Caudate nucleus (tissue), 63 donors: ENCODE measurements at places on chromosomes 13 and 19.

GRCh38 chr13:48908381-48909055 is 67.2 kb upstream of the FNDC3A start:
- DNase-seq, result no peak

GRCh38 chr13:21328201-21328600 is 130.9 kb downstream of the ZDHHC20 start:
- no peak for DNase-seq

- no peak for DNase-seq
These were observed 987.9 kb downstream of the OLFM4 start for GRCh38 chr13:54016542-54016941.

- DNase-seq, result no peak
These were observed 548.5 kb upstream of the KLF12 start for GRCh38 chr13:74682746-74683145.

- no peak for DNase-seq
These were observed 13.2 kb upstream of the URI1 start for GRCh38 chr19:29928831-29929230.

DNA sequence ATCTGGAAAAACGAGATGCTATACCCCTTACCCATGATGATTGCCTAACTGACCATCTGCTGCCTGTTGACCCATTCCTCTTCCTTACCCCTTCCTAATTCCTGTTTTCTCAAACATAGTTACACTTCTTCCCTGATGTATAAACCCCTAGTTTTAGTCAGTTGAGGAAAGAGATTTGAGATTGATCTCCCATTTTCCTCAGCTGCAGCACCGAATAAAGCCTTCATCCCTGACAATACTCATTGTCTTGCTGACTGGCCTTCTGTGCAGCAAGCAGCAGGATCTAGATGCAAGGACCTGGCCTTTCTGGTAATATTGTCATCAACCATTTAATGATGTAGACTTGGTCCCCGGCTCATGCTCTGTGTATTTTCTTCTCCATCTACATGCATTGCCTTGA is 999 bp upstream of the ZNF264 start:
- DNase-seq, result no peak

DNA sequence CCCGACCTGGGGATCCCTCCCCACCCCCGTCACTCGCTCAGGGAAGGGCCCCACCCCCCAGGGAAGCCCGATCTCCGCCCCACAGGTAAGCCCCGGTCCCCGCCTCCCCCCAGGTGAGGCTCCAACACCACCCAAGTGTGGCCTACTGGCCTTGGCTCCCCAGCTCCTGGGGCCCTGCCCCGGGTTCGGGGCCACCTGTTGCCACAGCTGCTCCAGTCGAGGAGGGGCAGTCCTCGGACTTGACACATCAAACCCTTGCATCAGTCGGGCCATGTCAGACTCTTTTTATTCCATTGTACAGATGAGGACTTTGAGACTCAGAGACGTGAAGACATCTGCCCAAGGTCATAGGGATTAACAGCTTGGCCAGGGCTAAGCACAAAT is 512 bp downstream of the CC2D1A start:
- DNase-seq, result no peak

DNA sequence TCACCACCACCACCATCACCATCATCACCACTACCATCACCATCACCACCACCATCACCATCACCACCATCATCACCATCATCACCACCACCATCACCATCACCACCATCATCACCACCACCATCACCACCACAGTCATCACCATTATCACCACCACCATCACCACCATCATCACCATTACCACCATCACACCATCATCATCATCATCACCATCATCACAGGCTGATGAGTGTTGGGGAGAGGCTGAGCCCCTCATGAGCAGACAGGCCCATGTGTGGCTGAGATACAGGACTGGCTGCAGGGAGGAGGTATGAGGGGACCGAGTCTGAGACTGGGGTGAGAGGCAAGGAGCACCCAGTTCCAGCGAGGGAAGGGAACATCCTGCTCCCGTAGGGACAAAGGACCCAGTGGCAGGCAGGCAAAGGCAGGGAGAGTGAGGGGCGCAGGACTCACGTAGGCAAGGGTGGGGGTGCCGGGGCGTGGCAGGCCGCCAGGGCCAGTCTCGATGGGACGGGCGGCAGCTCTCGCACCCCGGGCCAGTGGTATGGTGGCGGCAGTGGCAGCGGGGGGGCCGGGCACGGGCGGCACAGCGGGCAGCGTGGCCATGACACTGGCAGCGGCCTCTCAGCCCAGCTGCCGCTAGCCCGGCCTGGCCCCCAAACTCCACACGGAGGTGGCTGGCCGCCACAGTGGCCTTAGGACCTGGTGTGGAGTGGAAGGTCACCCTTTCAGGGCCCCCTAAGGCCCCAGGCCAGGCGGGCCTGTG is 2.7 kb downstream of the NTN5 start:
- DNase-seq, result no peak

- DNase-seq, result no peak
These were observed 10.4 kb downstream of the DEDD2 start for GRCh38 chr19:42206871-42207755.

DNA sequence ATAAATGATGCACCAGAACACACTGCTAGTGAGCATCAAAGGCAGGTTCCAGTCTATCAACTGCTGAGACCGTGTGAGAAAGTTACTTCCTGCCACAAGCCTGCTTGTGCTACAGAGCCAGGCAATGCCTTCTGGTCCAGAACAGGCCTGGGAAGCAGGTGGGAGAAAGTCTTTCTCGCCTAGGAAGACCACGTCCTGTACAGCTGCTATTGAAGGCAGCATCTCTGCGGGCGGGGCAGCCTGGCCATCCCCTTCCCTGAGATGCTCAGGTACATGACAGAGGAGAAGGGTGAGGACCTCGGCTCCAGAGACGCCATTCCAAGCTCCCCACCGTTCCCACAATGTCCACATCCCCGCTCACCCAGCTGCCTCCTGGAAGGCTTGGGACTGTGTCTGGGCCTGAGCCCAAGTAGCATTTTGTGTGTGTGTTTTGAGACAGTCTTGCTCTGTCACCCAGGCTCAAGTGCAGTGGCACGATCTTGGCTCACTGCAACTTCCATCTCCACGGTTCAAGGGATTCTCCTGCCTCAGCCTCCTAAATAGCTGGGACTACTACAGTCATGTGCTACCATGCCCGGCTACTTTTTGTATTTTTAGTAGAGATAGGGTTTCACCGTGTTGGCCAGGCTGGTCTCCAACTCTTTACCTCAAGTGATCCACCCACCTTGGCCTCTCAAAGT is 3.4 kb downstream of the RFX1 start:
- no peak for DNase-seq

DNA sequence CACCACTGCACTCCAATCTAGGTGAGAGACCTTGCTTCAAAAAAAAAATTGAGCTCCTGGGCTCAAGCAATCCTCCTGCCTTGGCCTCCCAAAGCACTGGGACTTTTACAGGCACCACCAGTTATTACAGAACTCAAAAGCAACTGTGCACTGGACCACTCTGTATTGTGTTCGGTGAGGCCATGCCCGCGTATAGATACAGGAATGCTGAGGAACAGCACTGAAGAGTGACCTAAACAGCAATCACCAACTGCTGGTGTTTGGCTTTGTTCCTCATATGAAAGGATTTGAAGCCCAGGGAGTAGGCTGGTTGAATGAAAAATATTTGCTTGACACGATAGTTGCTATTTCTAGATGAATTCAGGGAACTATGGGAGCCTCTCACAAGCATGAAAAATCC is 29.5 kb downstream of the SLC25A30 start:
- DNase-seq, result no peak

DNA sequence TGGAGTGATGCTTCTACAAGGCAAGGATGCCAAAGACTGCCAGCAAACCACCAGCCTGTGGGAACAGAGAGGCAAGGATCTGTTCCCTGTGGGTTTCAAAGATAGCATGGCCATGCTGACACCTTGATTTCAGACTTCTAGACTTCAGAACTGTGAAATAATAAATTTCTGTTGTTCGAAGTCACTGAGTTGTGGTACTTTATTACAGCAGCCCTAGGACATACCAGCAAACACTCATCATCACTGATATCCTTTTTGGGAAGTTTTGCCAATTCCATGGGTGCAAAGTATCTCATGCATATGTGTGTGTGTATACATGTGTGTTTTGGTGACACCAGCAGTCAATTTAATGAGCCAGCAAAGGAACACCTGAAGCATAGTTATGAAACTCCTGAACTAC is 21.0 kb downstream of the LMO7 start:
- no peak for DNase-seq
